ENCODE measurements at places on chromosomes 5 and 9.

- no peak for DNase-seq
These were observed 1.2 kb downstream of the NMRK1 start for GRCh38 chr9:75086541-75087288.

DNA sequence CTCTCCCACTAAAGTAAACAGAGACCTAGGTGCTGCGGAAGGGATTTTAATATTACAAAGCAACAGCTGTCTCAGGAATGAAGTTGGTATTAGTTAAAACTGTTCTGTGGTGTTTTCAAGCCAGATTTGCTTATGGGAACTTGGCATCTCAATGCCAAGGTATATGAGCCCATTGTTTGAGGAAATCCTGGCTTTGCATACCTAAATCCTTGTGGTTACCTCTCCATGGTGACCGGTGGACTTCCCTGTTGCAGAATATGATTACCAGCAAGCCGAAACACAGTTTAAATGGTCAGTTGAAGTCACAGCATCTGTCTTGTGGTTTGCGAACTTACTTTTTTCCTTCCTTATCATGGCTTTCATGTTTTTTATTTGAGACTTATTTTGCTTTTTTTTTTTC is 62.3 kb upstream of the TXNDC8 start:
- DNase-seq = no peak

DNA sequence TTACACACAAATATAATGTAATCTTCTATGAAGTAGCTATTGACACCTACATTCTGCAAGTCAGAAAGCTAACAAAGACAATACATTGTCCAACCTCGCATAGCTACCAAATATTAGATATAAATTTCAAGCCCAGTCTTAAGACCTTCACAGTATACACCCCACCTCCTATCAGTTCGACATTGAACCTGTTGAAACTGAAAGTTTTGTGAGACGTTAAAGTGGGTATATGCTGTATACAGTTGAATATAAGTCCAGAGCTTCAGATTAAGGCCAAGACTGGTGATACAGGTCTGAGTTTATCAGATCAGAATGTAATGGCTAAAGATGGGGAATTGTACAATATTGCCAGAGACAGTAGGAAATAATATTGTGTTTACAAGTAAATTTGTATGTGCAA is 489.3 kb upstream of the RORB start:
- DNase-seq = no peak

- DNase-seq = peak; percentile 94
These were observed 224.7 kb downstream of the GDNF start for GRCh38 chr5:37615184-37615583.

- DNase-seq = no peak
These were observed 28.9 kb downstream of the TBC1D2 start for GRCh38 chr9:98226516-98226915.

GRCh38 chr9:37053684-37054362 is 19.8 kb upstream of the PAX5 start:
- DNase-seq = no peak

GRCh38 chr9:134891053-134891452 is 10.4 kb downstream of the FCN2 start:
- peak; percentile 6 for DNase-seq

DNA sequence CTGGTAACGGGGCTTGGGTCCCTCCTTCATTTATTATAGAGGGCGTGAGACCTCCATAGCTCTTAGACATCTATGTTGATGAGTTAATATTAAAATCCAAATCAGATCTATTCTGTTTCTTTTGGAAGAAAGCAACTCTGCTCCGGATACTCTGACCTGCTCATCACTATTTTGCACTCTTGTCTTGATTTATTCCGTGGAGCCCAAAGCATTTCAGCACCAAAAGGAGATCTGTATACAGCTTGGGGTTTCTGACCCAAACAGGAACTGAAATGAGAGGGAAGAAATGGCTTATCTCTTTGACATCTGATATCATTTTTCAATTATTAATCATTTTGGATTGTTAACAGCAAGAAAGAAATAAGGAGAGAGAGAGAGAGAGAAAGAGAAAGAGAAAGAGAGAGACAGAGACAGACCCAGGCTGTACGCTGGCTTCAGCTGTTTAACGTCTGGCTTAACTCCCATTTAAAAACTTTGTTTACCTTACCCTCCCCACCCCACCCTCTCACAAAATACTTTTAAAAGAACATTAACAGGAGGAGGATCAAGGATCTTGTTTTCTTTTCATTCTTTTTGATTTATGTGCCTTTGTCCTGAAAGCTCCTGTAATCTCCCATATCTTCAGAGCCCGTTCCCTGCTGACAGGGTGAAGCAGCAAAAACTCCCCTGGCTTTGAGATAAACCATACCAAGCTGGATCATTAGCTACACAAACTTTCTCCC is 231.4 kb upstream of the TUT7 start:
- DNase-seq = peak; percentile 79

DNA sequence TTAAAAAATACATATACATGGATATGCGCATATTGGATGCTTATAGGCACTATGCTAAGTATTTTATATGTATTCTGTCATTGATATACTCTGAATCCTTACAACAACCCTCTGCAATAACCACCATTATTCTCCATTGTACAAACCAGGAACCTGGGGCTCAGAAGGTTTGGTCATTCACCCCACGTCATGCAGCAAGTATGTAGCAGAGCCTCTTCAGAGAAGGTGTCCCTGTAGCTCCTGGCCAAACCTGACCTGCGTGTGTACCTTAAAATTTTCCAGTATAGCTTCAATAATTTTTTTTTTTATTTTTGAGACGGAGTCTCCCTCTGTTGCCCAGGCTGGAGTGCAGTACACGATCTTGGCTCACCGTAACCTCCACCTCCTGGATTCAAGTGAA is 51.9 kb downstream of the MFAP3 start:
- DNase-seq = no peak

DNA sequence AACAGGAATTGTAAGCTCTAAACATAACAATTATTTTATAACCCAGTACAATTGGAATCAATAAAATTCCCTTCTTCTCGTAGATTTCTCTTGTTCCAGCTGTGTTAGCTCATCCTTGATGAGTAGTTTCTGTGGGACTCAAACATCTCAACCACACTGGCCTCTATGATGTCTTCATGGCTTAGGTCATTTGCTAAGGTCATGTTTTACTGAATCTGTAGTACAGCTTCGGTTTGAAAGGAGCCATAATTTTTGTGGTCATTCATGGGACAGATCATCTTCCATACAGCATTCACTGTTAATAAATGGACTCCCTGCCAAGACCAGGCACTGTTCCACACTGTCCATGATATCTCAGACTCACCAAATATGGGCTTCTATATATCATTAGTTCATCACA is 369.0 kb upstream of the RFX3 start:
- DNase-seq = peak; percentile 71

DNA sequence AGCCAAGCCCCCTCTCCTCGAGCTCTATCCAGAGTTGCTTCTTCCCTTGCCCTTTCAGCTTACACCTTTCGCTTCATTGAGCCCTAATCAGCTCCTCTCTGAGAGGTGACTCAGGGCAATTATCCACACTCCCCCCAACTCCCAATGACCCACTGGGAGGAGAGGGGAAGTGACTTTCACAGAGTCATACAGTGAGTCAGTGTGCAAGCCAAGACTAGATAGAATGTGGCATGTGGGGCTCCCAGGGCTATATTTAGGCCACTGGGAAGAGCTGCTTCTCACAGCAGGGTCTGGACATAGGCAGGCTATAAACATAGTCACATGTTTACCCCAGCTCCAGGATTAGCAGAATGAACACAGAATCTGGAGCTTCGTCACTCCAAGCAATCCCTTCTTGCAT is 57.4 kb downstream of the NRG2 start:
- peak; percentile 41 for DNase-seq

GRCh38 chr9:91549177-91549576 is 125.5 kb upstream of the NFIL3 start:
- DNase-seq = no peak

DNA sequence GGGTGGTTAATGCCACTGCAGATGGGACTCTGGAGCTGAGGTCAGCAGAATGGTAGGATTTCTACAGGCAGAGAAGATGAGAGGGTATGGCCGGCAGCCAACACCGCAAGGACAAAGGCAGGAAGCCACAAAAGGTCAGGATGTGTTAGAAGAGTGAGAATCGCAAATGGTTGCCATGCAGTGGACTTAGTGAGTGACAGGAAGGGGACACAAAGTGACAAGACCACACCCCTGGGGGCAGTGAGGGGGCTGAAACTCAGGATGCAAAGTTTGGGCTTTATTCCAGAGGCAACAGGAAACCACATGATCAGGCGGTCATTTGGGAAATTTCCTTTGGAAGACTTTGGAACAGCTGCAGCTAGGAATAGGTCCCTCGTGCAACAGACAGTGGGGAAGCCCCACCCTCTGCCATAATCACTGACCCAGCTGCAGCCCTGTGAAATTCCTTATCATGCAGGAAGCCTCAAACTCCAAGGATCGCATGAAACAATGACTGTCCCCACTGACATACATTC is 14.2 kb upstream of the CCDC180 start:
- DNase-seq = peak; percentile 18

- DNase-seq = no peak
These were observed 50.3 kb downstream of the AP3S1 start for GRCh38 chr5:115892021-115892420.

- DNase-seq = no peak
These were observed 48.4 kb upstream of the EPB41L4B start for GRCh38 chr9:109369285-109369684.

- no peak for DNase-seq
These were observed 111.5 kb upstream of the ZNF366 start for GRCh38 chr5:72618708-72619107.

DNA sequence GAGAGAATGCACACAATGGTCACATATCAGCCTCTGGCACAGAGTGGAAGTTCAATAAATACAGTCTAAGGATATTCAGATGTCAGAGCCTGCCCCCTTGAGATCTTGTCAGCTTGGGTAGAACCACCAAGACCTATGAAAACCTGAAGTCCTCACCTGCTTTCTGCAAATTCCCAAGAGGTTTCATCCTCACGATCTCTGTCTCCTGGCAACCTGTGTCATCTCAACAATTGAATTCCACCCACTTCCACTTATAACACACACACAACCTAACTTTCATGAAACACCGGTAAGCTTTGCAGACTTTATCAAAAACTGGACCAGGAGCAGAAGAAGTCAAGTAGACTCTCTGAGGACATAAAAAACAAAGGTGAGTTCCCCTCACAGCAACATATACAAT is 151.6 kb upstream of the SLC30A5 start:
- DNase-seq = no peak

DNA sequence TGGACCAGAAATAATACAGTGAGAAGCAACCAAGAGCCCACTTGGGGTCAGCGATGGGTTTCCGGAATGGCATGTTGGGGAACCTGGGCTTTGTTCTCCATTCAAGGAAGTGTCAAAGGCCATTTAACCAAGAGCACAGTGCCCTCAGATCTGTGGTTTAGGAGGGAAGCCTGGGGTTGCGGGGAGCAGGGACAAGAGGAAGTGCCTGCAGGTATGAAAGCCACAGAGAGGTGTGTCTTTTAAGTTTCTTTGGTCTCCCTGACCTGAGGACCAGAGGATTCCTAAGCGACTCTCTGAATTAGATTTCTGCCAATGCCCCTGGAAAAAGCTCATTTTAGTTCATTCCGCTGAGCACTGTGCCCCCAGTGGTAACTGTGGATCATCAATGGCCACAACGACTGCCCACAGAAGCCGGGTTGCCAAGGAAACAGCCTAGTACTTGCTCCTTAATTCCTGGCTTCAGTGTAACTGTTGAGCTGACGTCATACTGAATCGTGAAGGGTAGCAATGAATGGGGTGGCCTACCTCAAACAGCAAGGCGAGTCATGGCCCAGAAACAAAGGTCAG is 107.3 kb upstream of the SPIN1 start:
- peak; percentile 19 for DNase-seq

DNA sequence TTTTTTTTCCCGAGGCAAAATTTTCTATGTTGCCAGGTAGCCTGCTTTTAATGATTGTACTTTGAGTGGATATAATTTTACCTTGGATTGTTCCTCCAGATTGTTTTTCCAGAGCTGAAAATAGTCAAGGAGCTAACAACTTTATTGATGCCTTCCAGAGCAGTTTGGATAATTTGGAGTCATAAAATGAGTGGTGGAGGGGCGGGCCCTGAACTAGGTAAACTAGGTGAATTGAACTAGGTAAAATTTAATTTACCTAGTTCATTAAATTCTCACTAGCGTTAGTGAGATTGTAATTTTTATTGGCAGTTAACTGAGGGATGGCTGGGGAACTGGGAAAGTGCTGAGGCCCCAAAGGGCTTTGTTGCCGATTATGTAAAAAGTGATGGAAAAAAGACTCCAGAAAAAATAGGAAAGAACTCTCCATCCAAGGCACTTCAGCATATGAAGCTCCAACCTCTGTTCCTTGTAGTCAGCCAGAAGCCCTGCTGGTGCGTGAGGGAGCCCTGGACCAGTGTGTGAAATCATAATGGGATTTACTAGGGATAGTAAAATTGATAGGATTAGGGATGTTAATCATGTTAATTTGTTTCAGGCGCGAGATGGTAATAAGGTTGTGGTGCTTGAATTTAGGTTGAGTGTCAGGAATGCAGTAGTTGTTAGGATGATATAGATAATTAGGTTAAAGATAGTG is 1.7 kb downstream of the DNAJC25 start:
- no peak for DNase-seq
